Effector memory CD4-positive, alpha-beta T cell (primary cell): ENCODE measurements at places on chromosomes 13 and 19.

DNA sequence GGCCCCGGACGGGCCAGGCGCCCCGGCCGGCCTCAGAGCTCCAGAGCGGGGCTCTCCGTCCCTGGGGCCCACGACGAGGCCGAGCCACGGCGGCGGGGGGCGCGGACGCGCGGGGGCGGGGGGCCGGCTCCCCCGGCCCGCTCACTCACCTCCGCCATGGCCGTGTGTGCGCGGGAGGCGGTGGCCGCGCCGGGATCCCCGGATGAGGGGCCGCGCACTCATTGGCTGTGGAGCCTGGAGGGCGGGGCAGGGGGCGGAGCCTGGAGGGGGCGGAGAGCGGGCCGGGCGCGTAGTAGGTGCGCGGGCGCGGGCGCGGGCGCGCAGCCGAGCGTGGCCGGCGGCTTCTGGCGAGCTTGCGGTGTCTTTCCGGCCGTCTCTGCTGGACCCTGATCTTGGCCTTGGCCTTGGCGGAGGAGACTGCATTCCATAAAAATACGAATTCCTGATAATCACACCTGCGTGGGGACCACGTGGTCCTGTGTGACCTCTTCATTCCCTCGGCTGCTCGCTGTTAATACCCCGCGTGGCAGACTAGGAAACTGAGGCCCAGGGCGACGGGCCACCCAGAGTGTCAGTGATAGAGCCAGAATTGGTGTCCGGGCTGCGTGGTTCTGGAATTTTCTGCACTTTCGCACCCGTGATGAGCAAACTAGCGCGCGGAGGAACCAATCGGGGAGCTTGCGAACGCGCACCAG is at the start of gene MIER2:
TSS of gene MIER2 (minus strand) at position 172 of the 695 bp plus-strand sequence. CDS start at position 158, 14 bp downstream.
- peak; percentile 85 for DNase-seq

- no peak for DNase-seq
Observed at GRCh38 chr13:32659736-32660135, 73.5 kb downstream of the PDS5B start.

DNA sequence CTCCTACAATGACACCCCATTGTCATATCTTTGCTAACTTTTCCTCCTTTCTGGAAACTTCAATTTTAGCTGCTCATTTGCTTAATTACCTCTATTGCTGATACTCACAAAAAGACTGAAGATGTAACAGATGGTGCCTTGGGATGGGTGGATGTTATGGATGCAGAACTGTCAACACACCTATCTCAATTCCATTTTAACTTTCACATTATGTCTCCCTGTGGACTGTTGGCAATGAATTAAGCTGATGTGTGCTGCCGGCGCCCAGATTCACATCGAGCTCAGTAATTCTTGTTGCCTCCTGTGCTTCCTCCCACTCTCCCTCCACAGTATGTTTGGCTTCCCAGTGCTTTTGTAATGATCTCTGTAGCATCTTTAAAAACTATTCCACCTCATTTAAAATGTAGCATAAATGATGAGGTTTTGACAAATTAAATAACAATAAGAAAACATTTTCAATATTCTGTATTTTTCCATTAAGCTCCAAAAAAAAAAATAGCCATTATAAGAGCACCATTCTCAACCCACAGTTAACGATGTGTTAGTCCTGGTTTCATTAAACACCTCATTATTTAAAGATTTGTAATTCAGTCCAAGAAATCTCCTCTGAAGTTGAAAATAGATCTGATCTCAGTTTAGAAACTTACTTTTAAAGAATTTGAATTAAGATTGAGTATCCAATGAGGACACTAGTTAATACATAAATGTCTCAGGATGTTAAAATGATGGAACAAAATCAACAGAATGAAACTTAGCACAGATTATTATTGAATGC is 99.9 kb upstream of the FAM216B start:
- DNase-seq: no peak

GRCh38 chr13:27971776-27972477 is 2.8 kb upstream of the CDX2 start:
- no peak for DNase-seq

- peak; percentile 61 for DNase-seq
Observed at GRCh38 chr13:46184277-46184699, 2.3 kb upstream of the LCP1 start.

- DNase-seq: no peak
Observed at GRCh38 chr19:1264801-1265614, 4.1 kb upstream of the CIRBP start.

DNA sequence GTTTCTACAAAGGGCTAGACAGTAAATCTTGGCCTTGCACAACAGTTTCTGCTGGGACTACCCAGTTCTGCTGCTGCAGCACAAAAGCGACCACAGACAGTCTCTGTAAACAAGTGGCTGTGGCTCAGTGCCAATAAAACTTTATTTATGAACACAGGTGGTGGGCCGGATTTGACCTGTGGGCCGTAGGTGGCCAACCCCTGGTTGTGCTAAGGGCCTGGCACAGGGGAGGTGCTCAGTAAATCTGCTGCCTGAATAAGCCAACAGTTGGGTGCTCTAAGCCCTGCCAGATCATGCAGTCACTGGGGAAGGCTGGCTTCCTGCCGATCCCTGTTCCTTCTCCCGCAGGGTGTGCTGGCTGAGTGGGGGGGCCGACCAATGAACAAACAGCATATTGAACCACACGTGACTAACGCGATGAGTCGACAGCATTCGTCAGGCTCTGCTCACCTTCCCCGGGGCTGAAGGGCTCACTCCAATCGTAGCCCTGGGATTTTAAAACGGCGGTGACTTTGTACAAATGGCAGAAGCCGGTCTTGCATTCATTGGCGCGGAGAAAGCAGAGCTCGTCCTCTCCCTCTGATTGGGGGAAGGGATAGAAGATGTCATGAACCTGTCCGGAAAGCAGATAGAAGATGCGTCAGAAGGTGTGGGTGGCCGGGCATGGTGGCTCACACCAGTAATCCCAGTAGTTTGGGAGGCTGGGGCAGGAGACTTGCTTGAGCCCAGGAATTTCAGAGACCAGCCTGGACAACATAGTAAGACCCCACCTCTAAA is 24.3 kb upstream of the MYDGF start:
- DNase-seq: no peak

GRCh38 chr13:82898586-82898985 is 983.7 kb downstream of the SLITRK1 start:
- DNase-seq: no peak

GRCh38 chr19:49891393-49891792 is 5.3 kb downstream of the IL4I1 start:
- DNase-seq: no peak

GRCh38 chr13:113915012-113915763 is 51.3 kb upstream of the GAS6 start:
- no peak for DNase-seq

DNA sequence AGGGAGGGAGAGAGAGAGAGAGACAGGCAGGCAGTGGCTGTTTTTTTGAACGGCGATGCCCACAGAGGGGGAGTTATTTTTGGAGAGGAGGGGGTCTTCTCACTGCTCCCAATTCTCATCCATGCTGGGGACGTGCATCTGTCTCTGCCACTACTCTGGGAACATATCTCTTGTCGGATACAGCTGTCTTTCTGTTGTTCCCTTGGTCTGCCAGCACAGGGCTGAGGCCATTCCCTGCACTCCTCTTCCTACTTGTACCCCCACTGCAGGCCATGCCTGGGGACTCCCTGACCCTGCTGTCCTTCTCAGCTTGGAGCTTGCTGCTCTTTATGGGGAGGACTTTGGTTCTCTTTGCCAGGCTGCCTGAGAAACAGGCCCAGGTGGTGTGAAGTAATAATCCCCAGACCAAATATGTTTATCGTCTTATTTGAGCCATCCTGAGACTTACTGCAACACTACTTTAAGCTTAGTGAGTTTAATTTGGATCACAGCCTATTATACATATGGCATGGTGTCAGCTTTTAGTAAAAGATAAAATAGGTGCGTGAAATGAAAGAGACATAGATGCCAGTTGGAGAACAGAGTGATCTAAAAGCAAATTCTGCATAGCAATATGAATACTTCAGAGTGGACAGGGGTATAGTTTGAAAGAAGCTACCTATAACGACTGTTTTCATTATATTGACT is 19.1 kb downstream of the LRCH1 start:
- DNase-seq: no peak

DNA sequence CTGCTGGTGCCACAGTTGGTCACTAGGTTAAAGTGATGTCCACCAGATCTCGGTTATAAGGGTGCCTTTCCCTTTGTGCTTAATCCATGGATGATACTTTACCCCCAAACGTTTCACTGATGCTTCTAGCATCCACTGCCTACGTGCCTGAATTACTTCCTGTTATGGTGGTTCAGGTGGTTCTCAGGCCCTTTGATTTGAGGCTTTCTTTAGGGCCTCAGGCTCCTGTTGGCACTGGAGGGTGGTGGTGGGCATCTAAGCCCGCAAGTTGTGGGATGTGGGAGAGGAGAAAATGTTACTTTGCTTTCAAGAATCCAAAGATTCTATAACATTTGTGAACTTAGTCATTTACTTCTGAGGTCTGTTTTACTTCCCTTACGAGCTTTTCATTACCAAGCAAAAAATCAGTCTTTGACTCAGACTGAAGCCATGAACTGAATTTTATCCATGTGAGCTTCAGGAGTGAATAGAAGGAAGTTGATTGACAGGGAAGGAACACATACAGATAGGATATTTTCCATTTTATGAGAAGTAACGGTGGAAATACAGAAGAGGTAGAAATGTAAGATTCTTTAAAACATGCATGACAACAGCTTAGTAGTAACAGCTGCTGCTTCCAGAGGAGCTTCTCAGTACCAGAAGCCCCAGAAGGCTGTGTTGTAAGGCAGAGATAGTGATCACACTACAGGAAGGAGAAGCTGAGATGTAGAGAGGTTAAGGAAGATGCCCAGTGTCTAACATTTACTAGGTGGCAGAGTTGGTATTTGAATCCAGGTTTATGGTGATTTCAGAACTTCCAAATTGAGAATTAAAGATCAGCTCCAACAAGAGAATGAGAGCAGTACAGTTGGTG is 65.0 kb downstream of the ARHGEF7 start:
- no peak for DNase-seq

GRCh38 chr19:44719262-44719701 is 20.3 kb downstream of the CEACAM16 start:
- DNase-seq: no peak

GRCh38 chr13:84649853-84650252 is 767.6 kb upstream of the SLITRK1 start:
- DNase-seq: no peak

- DNase-seq: no peak
Observed at GRCh38 chr13:48600374-48601364, 53.1 kb upstream of the CYSLTR2 start.

- no peak for DNase-seq
Observed at GRCh38 chr13:66565279-66565678, 664.9 kb downstream of the PCDH9 start.

DNA sequence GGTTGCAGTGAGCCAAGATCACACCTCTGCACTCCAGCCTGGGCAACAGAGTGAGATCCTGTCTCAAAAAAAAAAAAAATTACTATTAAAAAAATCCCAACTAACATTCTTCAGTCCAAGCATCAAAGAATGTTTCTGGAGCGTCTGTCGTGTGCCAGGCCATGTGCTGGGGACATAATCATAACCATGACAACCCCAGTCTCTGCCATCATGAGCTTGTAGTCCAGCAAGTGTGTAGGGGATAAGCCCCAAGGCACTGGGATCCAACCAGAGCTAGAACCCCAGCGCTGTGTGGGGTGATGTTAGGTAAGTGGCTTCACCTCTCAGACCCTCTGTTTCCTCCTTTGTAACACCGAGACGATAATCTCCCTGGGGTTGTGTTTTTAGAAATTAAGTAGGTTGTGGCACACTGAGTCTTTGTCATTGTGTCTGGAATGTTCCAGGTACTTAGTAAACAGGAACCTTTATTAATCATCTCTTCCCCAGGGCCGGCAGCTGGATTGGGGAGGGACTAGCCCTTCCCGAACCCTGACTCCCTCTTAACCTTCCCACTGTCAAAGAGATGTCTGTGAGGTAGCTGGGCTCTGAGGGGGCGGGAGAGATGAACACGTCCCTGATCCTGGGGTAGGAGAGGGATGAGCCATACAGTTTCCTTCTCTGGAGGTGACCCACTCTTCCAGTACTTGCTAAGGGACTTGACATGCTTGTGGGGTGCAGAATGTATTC is 5.2 kb downstream of the ITPKC start:
- no peak for DNase-seq

DNA sequence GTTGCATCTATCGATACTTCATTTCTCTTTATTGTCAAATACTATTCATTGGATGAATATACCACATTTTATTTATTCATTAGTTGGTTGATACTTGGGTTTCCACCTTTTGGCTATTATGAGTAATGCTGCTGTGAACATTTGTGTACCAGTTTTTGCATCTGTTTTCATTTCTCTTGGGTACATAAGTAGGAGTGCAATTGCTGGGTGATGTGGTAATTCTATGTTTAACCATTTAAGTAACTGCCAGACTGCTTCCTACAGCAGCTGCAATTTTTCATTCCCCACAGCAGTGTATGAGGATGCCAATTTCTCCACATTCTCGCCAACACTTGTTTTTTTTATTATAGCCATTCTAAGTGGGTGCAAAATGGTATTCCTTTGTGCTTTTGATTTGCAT is 2.6 kb downstream of the KCNJ14 start:
- no peak for DNase-seq

DNA sequence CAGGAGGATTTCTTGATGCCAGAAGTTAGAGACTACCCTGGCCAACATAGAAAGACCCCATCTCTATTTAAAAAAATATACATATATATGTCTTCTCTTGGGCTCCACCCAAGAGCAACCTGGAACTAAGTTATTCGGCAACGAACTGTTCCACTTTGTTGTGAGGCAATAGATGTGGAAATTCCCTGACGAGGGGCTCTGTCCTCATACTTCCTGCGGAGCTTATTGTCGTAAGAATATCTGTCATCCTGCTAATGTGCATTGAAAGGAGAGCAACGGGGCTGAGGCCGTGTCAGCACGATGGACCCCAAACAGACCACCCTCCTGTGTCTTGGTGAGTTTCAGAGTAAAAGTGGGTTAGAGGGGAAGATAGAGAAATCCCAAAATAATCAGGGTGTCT is at the start of gene FCAR:
TSS of gene FCAR (plus strand) at position 246 of the 400 bp plus-strand sequence. CDS start at position 301, 55 bp downstream.
- DNase-seq: no peak

GRCh38 chr13:24459234-24459633 is 53.3 kb downstream of the PARP4 start:
- DNase-seq: no peak

- peak; percentile 17 for DNase-seq
Observed at GRCh38 chr13:75312884-75313520, 169.0 kb downstream of the TBC1D4 start.

GRCh38 chr19:17497149-17497798 is 14.2 kb upstream of the PGLS start:
- no peak for DNase-seq

DNA sequence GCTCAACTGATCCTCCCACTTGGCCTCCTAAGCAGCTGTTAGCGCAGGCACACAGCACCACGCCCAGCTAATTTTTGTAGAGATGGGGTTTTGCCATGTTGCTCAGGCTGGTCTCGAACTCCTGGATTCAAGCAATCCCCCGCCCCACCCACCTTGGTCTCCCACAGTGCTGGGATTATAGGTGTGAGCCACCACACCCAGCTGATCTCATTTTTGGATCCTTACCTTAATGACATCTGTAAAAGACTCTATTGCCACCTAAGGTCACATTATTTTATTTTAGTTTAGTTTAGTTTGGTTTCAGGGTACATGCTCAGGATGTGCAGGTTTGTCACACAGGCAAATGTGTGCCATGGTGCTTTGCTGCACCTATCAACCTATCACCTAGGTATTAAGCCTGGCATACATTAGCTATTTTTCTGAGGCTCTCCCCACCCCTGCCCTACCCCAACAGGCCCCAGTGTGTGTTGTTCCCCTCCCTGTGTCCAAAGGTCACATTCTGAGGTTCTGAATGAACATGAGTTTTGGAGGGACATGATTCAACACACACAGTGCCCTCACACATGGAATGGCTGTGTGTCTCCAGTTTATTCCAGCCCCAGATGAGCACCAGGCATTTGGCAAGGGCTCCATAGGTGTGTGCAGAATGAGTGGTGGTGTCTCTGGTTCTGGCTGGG is 1.3 kb downstream of the OR10H5 start:
- no peak for DNase-seq
